Psoas muscle (tissue), 8 donors: ENCODE measurements at places on chromosomes 2 and 18. TPM values are rescaled to one million over a fixed set of nuclear protein-coding genes. Genes with fewer than 3 reads are reported as not detected.

The RIT2 gene
- polyA plus RNA-seq: not detected

The SIX3 gene
- polyA plus RNA-seq: 0.01 TPM

The ASB18 gene
- polyA plus RNA-seq: 1.1 TPM

The DPY30 gene
- 60.5 TPM for polyA plus RNA-seq

GRCh38 chr2:134253117-134253704 lies 661 bp upstream of the MGAT5 start:
- DNase-seq: no peak

DNA sequence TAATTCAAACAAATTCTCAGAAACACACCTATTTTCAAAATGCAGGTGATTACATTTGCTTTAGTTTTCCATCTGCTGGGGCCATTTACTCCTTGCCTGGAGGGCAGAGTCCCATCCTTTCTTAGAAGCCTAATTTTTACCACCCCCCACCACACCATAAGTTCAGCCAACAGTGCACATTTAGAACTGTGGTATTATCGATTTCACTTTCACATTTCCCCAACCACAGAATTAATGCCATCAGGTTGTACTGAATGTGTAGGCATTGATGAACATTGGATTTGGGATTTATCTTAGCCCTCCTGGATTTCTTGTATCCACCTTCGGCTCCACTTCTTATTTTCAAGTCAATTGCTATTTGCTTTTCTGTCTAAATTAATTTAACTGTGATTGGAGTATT lies 4.5 kb downstream of the SCYGR3 start:
- no peak for DNase-seq

GRCh38 chr2:189639007-189639609 lies 22.2 kb upstream of the ASNSD1 start:
- DNase-seq: no peak

DNA sequence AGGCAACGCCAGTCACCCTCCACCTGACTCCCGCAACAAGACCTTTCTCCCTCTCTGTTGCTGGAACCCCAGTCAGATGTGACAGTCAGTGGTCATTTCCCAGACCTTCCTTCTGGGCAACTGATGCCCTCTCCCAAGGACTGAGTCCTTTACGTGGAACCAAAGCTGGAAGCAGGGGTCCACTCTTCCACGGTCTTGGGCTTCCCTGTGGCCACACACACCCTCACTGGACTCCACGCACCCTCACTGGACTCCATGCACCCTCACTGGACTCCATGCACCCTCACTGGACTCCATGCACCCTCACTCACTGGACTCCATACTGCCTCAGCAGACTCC lies 7.1 kb downstream of the PTMA start:
- peak; percentile 37 for DNase-seq

DNA sequence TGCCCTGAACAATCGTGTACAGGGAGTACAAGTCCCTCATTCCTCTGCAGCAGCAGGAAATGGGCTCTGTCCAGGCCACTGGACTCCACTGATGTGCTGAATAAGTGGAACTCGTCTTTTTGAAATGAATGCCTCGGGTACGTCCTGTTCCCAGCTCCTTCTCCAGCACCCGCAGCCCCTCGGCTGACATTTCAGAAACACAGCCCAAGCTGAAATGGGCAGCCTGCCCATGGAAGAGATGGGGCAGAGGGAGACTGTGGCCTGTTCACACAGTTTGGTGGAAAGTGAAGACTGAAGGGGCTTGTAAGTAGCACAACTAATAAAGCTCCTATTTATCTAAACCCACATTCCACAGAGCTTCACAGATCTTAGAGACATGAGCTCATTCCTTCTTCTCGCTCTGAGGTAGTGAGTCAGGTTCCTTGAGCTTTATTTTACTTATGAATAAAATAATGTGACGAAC lies 498.6 kb downstream of the TXNL1 start:
- peak; percentile 79 for DNase-seq

GRCh38 chr2:198322275-198322674 lies 517.9 kb downstream of the PLCL1 start:
- no peak for DNase-seq

GRCh38 chr18:71223486-71223885 lies 934.6 kb downstream of the SOCS6 start:
- DNase-seq: no peak

- no peak for DNase-seq
Observed at GRCh38 chr2:31202041-31202440, 15.3 kb downstream of the CAPN14 start.

- DNase-seq: no peak
Observed at GRCh38 chr2:166643980-166644379, 149.9 kb upstream of the SCN7A start.

- DNase-seq: no peak
Observed at GRCh38 chr2:39664888-39665591, 677 bp upstream of the TMEM178A start.

- DNase-seq: no peak
Observed at GRCh38 chr2:128832946-128833663, 514.4 kb upstream of the HS6ST1 start.

DNA sequence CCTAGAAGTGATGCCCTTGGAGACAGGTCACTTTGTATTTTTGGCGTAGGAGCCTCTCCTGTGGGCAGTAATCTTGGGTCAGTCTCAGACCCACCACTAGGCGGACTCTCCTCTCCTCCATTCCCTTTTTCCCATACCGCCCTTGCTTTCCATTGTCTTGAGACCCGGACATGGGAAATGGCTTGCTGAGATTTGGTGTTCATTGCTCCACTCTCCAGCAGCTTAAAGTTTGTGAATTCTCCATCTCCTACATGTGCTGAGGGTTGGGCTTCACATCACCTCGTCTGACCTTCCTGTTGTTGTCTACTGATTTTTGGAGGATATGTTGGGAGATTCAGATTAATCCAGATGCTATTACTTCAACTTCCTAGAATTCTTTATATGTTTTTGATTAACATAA lies 159.2 kb upstream of the RAB12 start:
- DNase-seq: no peak

- no peak for DNase-seq
Observed at GRCh38 chr2:147182260-147182659, 662.6 kb upstream of the ACVR2A start.
